ENCODE measurements at places on chromosomes 5 and 9.

- no peak for DNase-seq
Observed at GRCh38 chr5:16467363-16468219, 2.0 kb upstream of the ZNF622 start.

GRCh38 chr9:121976751-121977150 lies 116.4 kb downstream of the TTLL11 start:
- DNase-seq: no peak

- DNase-seq: no peak
Observed at GRCh38 chr9:101481261-101481660, 45.7 kb upstream of the ALDOB start.

- DNase-seq: no peak
Observed at GRCh38 chr5:159819591-159820411, 96.5 kb upstream of the ADRA1B start.

GRCh38 chr5:16727755-16728325 lies 111.0 kb upstream of the RETREG1 start:
- DNase-seq: no peak

DNA sequence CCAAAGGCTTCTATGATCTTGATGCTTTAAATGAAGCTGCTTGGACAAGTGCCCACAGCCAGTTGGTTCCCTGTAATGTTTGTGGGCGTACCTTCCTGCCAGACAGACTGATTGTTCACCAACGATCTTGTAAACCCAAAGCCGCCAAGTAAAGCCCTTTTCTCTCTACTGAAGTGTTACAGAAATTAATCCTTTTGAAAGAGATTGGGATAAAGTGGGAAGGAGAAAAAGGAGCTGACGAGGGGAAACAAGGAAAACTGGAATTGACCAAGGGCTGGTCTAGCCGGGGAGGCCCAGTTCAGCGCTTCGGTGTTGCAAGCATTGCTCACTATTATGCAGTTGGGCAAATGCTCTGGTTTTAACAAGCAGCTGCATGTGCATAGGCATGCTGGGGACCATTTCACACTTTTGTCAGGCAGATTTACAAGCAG lies 53.2 kb downstream of the ZNF474 start:
- no peak for DNase-seq

- no peak for DNase-seq
Observed at GRCh38 chr5:76450054-76450453, 47.0 kb downstream of the IQGAP2 start.

Data from stimulated activated effector memory CD8-positive, alpha-beta T cell treated with anti-CD3 and anti-CD28 coated beads, Interleukin-12 subunit alpha, Interleukin-12 subunit beta, amount 100 ng/mL, for 72 hours (primary cell).